ENCODE measurements at places on chromosomes 12 and 14.

GRCh38 chr12:12384571-12385340 lies 27.9 kb downstream of the BORCS5 start:
- no peak for DNase-seq

DNA sequence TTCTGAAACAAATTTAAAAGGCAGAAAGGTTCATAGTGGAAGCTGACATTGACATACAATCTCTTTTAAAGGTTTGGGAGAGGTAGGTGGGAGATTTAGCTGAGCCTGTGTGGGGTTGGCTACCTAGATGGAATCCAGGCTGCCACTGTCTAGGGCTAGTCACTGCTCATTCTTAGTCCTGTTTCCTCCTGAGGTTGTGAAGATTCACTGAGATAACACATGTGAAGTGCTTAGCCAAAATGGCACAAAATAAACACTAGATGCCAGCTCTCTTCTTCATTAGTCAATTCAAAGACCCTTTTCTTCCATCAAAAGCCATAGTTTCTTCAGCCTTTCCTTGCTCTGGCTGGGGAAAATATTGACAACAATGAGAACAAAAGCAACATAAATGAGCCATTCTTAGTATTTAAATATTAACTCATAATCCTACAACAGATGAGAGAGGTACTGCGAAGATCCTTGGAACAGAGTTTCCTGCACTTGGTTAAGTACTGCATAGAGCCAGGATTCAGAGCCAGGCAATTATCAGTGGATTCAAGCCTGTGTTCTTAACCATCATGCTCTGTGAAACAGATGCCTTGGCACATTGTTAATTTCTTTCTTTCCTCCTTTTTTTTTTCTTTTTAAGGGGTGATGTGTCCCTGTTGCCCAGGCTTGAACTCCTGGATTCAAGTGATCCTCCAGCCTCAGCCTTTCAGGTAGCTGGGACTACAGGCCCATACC lies 3.5 kb downstream of the MYF6 start:
- DNase-seq: no peak

- no peak for DNase-seq
Observed at GRCh38 chr14:103328941-103329340, 5.1 kb upstream of the EIF5 start.

- no peak for DNase-seq
Observed at GRCh38 chr12:1740161-1740948, 49.5 kb downstream of the ADIPOR2 start.

- no peak for DNase-seq
Observed at GRCh38 chr14:72420749-72421474, 473.0 kb downstream of the DPF3 start.

DNA sequence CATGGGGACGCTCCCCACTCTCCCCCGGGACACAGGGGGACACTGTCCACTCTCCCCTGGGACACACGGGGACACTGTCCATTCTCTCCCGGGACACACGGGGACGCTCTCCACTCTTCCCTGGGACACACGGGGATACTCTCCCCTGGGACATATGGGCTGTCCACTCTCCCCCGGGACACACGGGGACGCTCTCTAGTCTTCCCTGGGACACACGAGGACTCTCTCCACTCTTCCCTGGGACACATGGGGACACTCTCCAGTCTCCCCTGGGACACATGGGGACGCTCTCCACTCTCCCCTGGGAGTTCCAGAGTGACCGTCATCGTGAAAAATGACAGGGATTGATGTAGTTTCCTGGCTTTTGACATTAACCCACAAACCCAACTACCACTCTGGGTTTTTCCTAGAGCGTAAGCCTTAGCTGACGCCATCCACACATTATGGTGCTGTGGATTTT lies 3.0 kb upstream of the P2RX2 start:
- DNase-seq: no peak

- DNase-seq: no peak
Observed at GRCh38 chr14:88232771-88233170, 90.3 kb downstream of the KCNK10 start.

DNA sequence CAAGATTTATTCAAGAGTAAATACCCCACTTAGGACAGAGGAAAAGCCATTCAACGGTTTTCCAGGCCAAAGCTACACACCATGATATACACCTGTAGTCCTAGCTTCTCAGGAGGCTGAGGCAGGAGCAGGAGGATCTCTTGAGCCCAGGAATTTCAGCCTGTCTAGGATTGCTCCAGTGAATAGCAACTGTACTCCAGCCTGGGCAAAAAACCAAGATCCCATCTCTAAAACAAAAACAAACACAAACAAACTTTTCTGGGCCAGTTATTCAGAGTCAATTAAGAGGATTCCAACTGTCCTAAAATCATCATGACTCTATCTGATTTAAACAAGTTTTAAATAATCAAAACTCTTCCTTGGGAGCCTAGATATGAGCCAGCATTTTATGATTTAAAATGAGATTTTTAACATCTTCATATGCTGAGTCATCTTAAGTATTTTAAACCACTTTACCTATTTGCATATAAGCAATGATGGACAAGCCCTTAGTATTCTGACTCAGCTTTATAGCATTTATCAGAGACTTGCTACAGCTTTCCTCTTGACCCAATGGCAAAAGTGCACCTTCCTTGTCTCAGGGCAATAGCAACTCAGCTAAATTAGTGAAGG lies 77.1 kb downstream of the KCNMB4 start:
- no peak for DNase-seq

Data from epithelial cell of proximal tubule (primary cell).